Right ventricle myocardium superior (tissue), 1 donor: ENCODE measurements at places on chromosomes 7 and 10. TPM values are rescaled to one million over a fixed set of nuclear protein-coding genes. Genes with fewer than 3 reads are reported as not detected.

- no peak for DNase-seq
Observed at GRCh38 chr7:151888079-151889067, 11.5 kb upstream of the PRKAG2 start.

- DNase-seq, result no peak
Observed at GRCh38 chr7:45881759-45882464, 6.4 kb upstream of the IGFBP1 start.

DNA sequence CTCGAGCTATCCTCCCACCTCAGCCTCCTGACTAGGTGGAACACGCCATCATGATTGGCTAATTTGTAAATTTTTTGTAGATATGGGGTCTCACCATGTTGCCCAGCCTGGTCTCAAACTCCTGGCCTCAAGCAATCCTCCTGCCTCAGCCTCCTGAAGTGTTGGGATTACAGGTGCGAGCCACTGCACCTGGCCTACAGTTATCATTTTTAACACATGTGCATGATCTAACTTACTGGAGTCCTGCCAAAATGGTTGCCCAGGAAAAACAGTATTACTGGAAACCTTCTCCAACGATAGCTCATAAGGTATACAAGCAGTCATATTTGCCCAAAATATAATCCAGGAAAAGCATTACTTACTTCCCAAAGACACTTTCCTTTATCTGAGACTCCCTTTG is 20.2 kb downstream of the MRPL32 start:
- no peak for DNase-seq

- DNase-seq, result peak; percentile 71
Observed at GRCh38 chr10:114266521-114266920, 27.5 kb downstream of the VWA2 start.

- peak; percentile 83 for DNase-seq
Observed at GRCh38 chr7:74272305-74273038, 16.7 kb upstream of the CLIP2 start.

CLRN3 gene
- total RNA-seq, result not detected

DNA sequence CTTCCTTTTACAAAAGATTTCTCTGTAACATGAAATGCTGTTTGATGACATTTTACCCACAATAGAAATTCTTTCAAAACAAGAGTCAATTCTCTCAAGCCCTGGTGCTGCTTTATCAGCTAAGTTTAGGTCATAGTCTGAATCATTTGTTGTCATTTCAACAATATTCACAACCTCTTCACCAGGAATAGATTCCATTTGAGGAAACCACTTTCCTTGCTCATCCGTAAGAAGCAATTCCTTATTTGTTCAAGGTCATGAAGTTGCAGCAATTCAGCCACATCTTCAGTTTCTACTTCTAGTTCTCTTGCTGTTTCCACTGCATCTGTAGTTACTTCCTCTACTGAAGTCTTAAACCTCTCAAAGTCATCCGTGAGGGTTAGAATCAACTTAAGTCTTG is 315.3 kb downstream of the TYW1 start:
- DNase-seq, result no peak

DNA sequence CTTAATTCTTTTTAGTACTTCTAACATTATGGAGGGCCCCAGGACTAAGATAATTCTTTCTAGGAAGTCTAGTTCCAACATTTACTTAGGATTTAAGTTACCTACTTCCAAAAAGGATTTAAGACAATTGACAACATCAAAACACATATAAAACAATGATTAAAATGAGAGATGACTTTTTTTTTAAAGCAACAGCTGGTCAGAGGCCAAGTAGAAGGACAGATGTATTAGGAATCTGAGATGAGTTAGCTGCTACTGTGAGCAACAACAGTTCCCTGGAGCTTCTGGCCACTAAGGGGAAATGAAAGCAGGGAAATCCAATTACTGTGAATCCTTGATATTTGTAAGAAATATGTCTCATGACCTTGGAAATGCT is 222.3 kb downstream of the PHTF2 start:
- DNase-seq, result no peak

INPP5A gene
- 99.1 TPM for total RNA-seq

GRCh38 chr10:22473044-22473443 is 127.7 kb downstream of the SPAG6 start:
- DNase-seq, result no peak

- DNase-seq, result peak; percentile 55
Observed at GRCh38 chr10:26555719-26556368, 117.7 kb downstream of the APBB1IP start.

DNA sequence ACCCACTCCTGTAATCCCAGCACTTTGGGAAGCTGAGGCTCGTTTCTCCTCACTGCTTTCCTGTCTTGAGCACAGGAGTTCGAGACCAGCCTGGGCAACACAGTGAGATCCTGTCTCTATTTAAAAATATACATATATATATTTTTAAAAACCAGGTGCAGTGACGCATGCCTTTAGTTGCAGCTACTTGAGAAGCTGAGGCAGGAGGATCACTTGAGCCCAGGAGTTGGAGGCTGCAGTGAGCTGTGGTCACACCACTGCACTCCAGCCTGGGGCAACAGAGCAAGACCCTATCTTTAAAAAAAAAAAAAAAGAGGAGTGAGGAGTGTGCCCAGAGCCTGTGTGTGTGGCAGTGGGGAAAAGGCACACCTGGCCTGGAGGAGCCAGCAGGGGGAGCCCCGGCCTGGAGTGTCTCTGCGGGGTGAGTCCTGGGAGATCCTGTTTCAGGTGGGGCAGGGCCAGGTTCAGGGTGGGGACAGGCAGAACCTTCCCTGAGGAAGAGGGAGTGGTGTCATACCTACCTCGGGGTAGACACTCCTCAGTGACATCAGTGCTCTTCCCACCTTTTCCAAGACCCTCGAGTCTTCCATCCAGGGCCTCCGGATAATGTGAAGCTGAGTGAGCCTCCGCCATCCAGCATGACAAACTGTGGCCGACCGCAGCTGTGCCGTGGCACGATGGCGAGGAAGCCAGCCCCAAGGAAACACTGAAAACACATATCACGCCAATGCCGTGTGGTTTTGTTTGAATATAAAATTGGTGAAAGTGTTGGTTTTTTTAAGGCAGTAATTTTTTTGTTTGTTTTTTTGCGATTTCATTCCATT is 9.0 kb upstream of the ARPC1B start:
- DNase-seq, result peak; percentile 68

DNA sequence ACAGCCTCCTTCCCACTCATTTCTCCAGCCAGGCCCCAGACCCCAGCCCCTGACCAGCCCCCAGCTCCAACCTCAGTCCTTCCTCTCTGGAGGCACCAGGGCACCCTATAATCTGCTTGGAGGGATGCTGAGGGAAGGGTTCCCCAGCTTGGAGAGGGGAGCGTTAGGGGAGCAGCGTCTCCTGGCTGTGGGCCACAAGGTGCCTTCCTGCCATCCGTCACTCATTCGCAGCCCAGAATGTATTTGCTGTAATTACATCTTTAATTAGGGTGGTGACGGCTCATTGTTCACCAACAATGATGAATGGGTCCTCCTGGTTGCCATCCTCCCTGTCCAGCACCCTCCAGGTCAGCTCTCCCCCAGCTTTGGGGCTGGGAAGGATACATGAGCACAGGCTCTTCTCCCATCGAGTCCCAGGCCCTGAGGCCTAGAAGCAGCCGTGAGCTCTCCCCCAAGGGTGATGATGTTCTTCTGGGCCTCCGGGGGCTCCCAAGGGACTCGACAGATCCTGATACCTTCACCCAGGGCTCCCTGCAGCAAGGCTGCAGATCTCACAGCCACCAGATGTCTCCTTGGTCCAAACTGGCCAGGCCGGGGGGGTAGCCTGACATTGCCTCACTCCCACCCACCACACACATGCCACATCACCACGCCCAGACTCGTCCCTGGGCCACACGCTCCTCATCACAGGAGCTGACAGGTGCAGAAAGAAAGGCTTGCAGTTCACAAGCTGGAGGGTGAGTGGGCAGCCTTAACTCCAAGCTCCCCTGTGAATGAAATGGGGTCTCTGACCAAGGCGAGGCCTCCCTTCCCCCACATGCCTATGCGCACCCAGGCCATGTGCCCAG is 26.8 kb downstream of the POLL start:
- DNase-seq, result no peak

GIMAP1 gene
- 5.6 TPM for total RNA-seq

GNAI1 gene
- total RNA-seq, result 11.3 TPM

DNA sequence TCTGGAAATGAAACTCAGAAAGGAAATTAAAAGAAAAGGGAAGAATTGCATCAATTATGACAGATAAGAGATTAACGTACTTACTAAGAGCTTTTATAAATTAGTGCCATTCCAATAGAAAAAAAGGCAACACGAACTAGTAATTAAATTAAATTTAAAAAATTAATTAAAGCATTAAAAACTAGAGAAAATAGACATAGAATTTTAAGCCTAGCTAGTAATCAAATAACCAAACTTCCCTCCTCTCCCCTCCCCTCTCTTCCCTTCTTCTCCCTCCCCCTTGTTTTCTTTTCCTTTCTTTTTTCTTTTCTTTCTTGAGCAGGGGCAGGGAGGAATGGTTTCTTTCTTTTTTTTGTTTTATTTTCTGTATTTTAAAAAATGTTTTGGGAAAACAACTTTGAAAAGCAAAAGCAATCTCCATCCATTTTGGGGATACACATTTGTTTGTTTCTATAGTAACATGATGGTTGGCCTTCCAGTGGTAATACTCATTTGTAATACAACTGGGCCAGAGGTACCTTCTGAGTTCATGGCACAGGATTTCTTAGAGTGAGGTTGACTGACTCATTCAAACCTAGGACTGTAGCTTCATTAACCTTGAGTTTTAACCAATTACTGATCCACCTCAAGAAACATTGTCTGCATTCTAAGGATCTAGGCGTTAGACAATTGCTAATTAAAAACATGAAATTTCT is 132.6 kb downstream of the ST7 start:
- DNase-seq, result no peak

DNA sequence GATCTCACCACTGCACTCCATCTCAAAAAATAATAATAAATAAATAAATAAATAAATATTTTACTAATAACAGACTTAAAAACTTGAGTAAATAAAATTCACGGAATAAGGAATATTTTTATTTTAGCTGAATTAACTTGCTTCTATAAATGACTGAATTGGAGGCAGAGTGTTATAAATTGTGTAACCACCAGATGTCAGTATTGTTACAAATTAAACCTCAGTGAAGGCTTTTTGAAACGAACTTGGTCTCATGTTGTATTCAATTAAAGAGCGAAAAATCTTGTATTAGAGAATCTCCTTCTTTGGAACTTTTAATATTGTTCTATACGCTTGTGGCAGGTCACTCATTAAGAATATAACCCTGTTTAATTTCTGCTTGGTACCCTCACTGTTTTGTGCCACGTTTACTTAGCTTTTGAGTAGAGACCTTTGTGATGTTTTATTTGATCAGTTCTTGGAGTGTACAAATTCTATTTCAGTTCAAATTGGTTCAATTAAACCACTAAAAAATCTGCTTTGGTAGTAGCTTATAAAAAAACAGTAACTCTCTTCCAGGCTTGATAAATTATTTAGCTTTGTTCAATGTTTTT is 45.6 kb upstream of the SCIN start:
- DNase-seq, result no peak

TFR2 gene
- total RNA-seq, result 0.13 TPM

- DNase-seq, result no peak
Observed at GRCh38 chr7:155534691-155535090, 11.7 kb downstream of the CNPY1 start.

DNA sequence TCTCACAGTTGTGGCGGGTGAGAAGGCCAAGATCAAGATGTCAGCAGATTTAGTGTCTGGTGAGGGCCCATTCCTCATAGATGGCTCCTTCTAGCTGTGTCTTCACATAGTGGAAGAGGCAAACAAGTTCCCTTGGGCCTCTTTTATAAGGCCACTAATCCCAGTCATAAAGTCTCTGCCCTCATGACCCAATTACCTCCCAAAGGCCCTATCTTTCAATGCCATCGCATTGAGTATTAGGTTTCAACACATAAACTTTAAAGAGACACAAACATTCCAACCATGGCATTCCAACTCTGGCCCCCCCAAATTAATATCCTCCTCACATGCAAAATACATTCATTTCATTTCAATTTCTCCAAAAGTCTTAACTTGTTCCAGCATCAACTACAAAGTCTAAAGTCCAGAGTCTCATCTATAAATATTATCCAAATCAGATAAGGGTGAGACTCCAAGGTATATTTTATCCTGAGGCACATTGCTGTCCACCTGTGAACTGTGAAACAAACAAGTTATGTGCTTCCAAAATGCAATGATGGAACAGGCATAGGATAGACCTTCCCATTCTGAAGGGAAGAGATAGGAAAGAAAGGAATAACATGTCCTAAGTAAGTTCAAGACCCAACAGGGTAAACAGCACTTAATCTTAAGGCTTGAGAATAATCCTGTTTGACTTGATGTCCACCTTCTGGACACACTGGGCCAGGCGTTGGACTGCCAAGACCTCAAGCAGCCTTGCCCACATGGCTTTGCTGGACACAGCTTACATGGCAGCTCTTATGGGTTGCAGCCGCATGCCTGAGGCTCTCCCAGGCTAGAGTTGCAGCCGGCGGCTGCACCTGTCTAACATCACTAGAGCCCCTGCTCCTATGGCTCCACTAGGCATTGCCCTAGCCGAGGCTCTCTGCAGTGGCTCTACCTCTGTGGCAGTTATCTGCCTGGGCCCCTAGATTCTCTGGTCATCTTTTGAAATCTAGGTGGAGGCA is 312.8 kb downstream of the TNS3 start:
- no peak for DNase-seq

DNA sequence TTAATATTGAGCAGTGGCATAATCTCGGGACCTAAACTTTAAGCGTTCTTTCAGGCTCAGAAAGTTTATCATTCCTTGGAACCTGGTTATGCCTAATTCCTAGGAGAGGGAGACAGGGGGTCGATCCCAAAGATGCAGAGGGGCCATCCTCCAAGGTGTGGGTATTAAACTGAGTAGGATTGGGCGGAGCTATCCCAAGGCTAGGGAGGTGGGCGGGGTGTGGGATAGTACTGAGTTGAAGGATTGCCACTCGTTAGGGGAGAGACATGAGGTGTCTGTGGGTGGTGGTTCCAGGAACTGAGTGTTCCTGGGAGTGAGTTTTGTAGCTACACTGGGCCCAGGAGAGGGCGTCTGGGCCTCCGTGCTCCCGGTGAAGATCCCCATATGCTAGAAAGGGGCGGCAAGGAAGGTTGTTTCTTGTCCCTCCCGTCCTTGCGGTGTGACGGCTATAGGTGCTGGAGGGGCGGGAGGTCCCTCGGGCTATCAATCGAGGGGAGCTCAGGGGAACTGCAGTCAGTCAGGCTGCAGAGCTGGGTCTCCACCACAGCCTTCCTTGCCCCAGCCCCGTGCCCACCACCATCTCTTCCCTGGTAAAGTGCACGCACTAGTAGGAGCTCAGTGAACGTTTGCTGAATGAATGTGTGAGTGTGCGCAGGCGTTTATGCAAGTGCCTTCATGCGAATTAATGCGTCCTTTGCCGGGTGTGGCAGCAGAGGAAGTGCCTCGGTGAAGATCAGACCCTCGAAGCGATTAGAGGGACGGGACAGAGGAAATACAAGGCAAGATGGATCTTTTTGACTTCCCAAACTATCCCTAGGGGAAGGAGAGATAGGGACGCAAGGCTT is 3.0 kb upstream of the HMX2 start:
- DNase-seq, result no peak
